Activated CD4-positive, alpha-beta T cell treated with anti-CD3 and anti-CD28 coated beads, Interleukin-2, amount 10 ng/mL, durations not matched to agents 7 days and 5 days (primary cell): ENCODE measurements at places on chromosomes 4 and X. TPM values are rescaled to one million over a fixed set of nuclear protein-coding genes. Genes with fewer than 3 reads are reported as not detected.

CYP4V2 gene
- 16.6 TPM for total RNA-seq

NDNF gene
- total RNA-seq = 0.06 TPM

SRPX gene
- total RNA-seq = 0.20 TPM

DCLK2 gene
- not detected for total RNA-seq

SULT1B1 gene
- 6.3 TPM for total RNA-seq

PABPC5 gene
- total RNA-seq = not detected

ENAM gene
- not detected for total RNA-seq

NWD2 gene
- not detected for total RNA-seq

CCDC149 gene
- total RNA-seq = not detected

- no peak overlapping the region for H3K4me3 ChIP-seq
- no peak for DNase-seq
- H3K27ac ChIP-seq = no peak overlapping the region
- H3K4me1 ChIP-seq = no peaks in the 10 kb centered on the region
- no peaks in the 10 kb centered on the region for H3K36me3 ChIP-seq
- no peaks in the 10 kb centered on the region for H3K27me3 ChIP-seq
Observed at GRCh38 chrX:145609951-145610511, 207.6 kb upstream of the SLITRK2 start.

GRCh38 chr4:183986291-183986970 is 81.3 kb downstream of the STOX2 start:
- no peak for DNase-seq
- no peak overlapping the region for H3K27ac ChIP-seq
- peaks cover 5% of the 10 kb centered on the region for H3K27me3 ChIP-seq
- no peak overlapping the region for H3K4me3 ChIP-seq
- no peaks in the 10 kb centered on the region for H3K4me1 ChIP-seq

DNA sequence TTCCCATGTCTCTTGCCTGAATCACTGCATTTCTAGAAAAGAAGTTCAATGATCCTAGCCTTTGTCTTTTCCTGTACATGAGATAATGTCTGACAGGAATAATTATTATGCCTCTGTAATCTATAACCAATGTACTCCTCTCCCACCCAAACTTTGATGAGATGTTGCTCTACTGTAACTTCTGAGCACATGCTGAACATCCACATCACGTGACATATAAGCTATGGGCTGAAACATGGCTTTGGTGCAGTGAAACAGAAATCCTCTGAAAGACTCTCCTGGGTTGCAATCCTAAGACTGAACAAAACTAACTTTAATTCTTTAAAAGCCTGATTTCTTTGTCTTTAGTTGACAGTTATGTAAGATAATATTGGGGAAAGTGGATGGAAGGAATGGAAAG is 1.5 kb upstream of the ADAD1 start:
- H3K27ac ChIP-seq = no peak overlapping the region
- no peaks in the 10 kb centered on the region for H3K4me1 ChIP-seq
- no peaks in the 10 kb centered on the region for H3K27me3 ChIP-seq
- DNase-seq = no peak

- H3K27ac ChIP-seq = no peak overlapping the region
- DNase-seq = no peak
- H3K27me3 ChIP-seq = no peaks in the 10 kb centered on the region
- no peaks in the 10 kb centered on the region for H3K36me3 ChIP-seq
Observed at GRCh38 chr4:75308049-75308448, 206.2 kb downstream of the RCHY1 start.

DNA sequence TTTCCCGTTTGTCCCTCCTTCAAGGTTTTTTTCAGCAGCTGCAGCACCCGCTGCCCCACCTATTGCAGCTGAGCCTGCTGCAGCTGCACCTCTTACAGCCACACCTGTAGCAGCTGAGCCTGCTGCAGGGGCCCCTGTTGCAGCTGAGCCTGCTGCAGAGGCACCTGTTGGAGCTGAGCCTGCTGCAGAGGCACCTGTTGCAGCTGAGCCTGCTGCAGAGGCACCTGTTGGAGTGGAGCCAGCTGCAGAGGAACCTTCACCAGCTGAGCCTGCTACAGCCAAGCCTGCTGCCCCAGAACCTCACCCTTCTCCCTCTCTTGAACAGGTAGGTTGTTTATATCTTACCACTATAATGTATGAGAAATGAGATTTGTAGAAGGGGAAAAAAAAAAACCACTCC is 4.5 kb downstream of the PRR27 start:
- no peak for DNase-seq
- H3K27me3 ChIP-seq = no peaks in the 10 kb centered on the region
- no peak overlapping the region for H3K27ac ChIP-seq

DNA sequence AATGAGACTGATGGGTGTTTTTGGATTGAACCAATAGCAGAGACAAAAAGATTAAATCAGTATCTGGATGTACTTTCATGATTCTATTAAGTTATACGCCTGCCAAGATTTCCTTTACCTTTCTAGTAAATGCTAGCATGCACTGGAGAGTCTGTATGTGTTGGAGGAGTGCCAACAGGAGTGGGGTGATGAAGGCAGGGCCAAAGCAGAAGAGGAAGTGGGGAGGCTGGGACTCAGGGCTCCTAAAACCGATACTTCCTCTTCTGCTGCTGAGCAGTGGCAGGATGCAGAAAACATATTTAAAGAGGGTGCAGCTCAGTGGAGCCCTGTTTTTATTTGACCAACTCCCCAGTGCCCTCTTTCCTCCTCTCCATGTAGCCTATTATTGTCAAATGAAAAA is 5.6 kb downstream of the CYSLTR1 start:
- H3K4me1 ChIP-seq = peaks cover 40% of the 10 kb centered on the region
- peak overlapping the region; percentile 16 for H3K4me3 ChIP-seq
- H3K36me3 ChIP-seq = peaks cover 36% of the 10 kb centered on the region
- peak; percentile 65 for DNase-seq
- no peaks in the 10 kb centered on the region for H3K27me3 ChIP-seq
- H3K27ac ChIP-seq = peak overlapping the region; percentile 85

DNA sequence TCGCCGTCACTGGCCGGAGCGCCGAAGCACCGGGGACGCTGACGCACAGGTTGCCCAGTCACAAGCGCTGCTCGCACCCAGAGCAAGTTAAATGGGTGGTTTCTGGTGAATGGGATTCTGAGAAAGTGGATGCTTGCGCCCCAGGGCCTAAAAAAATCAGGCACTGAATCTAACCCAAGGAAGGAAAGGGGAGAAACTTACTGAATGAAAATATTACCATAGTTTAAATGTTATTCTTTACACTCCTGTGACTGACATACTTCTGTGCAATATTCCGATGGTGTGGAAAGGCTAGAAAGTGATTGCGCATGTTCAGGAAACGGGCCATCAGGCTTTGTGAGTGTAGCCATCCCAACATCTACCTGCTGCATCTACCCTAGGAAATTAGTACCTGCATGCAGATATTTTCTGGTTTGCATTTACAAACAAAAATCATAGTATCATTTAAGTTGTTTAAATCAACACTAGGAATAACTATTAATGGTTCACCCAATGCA is 838 bp upstream of the ABCG2 start:
- peaks cover 14% of the 10 kb centered on the region for H3K4me1 ChIP-seq
- H3K36me3 ChIP-seq = no peaks in the 10 kb centered on the region
- H3K4me3 ChIP-seq = peak overlapping the region; percentile 70
- DNase-seq = no peak
- no peak overlapping the region for H3K27ac ChIP-seq
- peaks cover 19% of the 10 kb centered on the region for H3K27me3 ChIP-seq

DNA sequence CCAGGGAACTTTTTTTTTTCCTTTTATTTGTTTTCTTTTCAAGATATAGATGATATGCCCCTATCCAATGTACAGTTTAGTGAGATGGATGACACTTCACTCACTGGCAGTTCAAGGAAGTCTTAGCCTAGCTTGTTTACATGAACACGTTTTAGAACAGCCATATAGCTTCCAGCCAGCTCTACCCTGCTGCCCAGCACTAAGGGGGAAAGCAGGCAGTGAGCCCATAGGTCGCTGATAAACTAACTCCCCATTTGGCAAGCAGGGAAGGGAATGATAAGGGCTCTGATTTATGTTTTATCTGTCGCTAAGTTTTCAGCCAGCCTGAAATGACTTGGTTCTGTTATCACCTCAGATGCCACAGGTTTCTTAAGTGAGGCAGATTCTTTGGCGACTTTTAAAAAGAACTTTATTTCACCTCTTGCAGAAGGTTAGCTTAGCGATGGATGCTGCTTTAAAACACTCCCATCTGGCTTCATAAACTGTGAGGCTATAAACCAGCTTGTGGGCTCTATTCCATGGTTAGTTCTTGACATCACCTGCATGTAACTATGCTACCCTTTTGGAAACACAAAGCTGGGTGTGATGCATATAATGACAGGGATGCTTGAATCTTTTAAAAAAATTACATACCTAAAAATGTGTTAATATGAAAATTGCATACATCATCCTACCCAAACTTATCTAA is 348.4 kb downstream of the FBXO8 start:
- H3K27me3 ChIP-seq = peaks cover 2% of the 10 kb centered on the region
- DNase-seq = no peak
- no peaks in the 10 kb centered on the region for H3K4me1 ChIP-seq
- H3K36me3 ChIP-seq = no peaks in the 10 kb centered on the region
- H3K4me3 ChIP-seq = no peak overlapping the region

- H3K27ac ChIP-seq = peak overlapping the region; percentile 1
- H3K4me1 ChIP-seq = peaks cover 43% of the 10 kb centered on the region
- no peaks in the 10 kb centered on the region for H3K27me3 ChIP-seq
- H3K36me3 ChIP-seq = peaks cover 67% of the 10 kb centered on the region
Observed at GRCh38 chr4:1910643-1911042, 39.5 kb downstream of the NSD2 start.

DNA sequence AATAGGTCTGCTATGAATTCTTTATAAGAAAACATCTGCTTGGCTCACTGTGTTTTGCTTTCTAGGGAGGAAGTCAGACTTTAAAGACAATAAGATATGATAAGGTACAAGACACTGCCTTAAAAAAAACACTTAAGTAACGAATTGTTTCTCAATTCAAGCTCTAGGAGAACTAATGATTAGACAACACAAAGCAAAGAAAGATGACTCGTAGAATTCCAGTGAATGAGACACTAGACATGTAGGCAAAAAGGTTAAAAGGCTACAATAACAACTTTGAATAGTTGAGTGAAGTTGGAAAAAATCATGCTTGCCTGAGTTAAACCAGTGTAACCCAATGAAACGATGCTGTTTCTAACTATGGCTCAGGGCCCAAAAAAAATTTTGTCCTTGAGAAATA is 344.4 kb upstream of the ACTRT1 start:
- no peak overlapping the region for H3K4me3 ChIP-seq
- no peak for DNase-seq
- no peaks in the 10 kb centered on the region for H3K27me3 ChIP-seq
